Stimulated activated CD8-positive, alpha-beta memory T cell treated with anti-CD3 and anti-CD28 coated beads, Interleukin-4, amount 100 ng/mL, for 4 hours (primary cell): ENCODE measurements at places on chromosomes 7 and 10.
A peak's percentile ranks its signal among the peaks of the same experiment; 100 is the strongest.

DNA sequence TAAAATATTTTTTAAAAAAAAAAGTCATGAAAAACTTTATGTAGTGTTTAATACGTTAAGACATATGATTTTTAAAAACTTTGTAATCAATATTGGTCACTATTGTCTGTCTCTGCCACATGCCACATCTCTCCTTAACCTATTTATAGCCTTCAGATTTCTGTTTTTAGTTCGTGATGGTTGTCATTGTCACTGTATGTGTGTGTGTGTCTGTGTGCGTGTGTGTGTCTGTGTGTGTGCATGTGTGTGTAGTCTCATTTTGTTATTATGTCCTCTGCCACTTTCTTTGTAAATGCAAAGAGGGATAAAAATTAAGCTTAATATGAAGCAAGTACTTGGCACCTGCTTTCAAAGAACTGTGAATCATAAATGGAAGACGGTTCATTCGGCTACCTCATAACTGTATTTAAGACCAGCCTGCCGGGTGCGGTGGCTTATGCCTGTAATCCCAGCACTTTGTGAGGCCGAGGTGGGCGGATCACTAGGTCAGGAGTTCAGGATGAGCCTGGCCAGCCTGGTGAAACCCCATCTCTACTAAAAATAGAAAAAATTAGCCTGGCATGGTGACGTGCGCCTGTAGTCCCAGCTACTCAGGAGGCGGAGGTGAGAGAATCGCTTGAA is 354.0 kb downstream of the ARL4A start:
- no peak for DNase-seq

- no peak for DNase-seq
Observed at GRCh38 chr10:26857991-26858706, 2.6 kb downstream of the ABI1 start.

GRCh38 chr7:32761451-32762205 is 129.9 kb downstream of the KBTBD2 start:
- DNase-seq = no peak

- DNase-seq = no peak
Observed at GRCh38 chr10:75404815-75405597, 3.4 kb upstream of the ZNF503 start.

GRCh38 chr10:89440226-89441009 is 26.1 kb downstream of the IFIT5 start:
- no peak for DNase-seq

- DNase-seq = no peak
Observed at GRCh38 chr7:150849204-150849775, 3.0 kb upstream of the AOC1 start.

- no peak for DNase-seq
Observed at GRCh38 chr10:92575961-92576360, 2.1 kb upstream of the IDE start.

GRCh38 chr7:32048970-32049491 is 21.2 kb downstream of the PDE1C start:
- DNase-seq = no peak

DNA sequence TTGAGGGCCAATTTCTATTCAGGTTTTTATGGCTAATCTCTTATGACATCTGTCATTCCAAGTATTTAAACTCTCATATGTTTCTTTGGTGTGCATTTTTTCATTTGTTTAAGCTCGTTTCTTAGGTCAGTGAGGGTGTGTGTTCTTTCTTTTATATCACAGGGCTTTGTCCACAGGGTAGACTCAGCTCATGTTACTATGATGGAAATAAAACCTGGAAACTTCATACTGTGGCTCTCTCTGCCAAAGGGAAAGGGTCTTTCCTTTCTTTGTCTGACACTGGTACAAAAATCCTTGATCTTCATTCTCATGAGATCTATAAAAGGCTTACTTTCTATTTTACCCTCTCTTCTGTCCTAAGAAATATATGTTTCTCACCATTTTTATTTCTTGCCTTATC is 129.6 kb upstream of the SP8 start:
- DNase-seq = no peak

DNA sequence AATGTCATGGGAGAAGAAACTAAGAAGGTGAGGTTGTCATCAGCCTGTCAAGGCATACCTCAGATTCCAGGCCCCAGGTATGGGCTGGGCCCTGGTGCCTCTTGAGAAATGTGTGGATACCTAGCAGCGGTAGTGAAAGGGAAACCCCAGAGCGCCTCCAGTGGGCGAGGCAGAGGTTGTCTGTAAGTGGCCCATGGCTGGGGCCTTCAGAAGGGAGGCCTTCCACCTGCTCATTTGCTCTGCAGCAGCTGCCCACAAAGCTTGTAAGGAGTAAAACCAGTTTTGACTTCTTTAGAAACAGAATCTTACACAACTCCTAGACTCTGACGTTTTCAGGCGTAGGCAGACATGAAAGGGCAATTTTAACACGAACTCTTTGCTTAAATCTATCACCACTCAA is 509.9 kb downstream of the PARD3 start:
- no peak for DNase-seq

DNA sequence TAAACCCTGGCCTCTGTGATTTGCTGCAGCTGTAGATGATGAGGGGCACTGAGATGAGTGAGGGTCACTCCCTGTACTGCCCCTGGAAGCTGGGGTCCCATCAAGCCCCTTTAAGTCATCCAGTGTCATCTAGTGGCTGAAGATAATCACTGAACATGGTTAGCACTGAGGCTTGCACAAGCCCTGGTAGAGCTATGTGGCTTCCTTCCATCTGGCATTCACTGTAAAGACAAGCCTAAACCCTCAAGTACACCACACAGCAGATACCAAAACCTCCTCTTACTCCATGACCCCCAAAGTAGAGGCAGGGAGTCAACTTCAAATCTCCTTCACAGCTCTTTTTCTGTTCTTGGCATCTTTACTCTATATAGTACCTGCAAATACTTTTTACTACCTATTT is 72.7 kb upstream of the MRLN start:
- no peak for DNase-seq

DNA sequence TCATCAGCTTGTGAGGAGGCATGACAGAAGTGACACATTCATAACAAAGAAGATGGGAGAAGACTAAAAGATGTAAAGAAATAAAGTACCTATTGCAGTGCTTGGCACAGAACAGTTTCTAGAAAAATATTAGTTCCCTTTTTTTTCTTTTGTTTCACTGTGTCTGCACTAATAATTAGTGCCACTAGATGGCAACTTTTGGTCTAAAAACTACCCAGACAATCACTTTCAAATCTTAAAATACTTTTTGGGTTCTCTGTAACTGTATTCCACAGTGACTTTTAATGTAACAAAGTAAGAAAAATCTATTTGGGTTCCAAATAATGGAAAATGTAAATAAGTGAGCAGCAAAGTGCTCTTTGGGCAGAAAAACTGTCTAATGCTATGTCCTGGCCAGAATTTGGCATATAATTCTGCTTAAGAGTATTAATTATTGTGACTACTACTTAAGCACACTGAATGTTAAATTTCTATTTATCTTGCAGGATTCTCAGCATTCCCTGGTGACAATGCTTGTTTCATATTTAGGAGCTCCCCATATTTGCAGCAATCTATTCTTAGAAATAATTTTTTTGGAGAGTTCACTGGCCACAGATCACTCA is 134.8 kb upstream of the KIF5B start:
- no peak for DNase-seq

DNA sequence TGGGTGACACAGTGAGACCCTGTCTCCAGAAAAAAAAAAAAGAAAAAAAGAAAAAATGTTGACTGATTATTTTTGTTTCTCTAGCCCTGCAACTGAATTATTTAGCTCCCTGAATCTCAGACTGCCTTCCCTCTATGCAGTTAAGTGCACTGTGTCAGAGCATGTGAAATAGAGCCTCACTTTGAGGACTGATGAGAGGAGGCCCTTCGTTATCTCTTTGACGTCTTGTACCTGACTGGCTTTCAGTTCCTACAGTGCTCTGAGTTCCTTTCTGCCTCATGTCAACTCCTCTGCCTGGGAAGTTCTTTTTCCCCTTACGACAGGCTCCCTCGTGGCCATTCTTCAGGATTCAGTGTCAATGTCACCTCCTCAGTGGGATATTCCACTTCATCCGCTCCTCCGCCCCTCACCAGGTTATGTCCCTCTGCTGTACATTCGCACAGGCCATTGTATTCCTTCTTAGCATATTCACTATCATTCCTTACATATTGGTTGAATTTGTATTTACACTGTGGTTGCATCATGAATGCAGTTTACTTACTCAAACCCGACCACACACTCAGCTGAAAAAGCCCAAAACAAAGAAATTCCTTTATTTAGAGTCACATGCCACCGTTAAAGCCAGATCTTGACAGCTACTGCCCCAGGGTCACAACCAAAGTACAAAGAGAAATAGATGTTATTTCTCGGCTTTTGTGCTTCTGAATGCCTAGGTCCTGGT is 18.1 kb upstream of the CAMK2G start:
- DNase-seq = no peak

GRCh38 chr10:132939957-132940790 is 2.2 kb downstream of the CFAP46 start:
- no peak for DNase-seq

DNA sequence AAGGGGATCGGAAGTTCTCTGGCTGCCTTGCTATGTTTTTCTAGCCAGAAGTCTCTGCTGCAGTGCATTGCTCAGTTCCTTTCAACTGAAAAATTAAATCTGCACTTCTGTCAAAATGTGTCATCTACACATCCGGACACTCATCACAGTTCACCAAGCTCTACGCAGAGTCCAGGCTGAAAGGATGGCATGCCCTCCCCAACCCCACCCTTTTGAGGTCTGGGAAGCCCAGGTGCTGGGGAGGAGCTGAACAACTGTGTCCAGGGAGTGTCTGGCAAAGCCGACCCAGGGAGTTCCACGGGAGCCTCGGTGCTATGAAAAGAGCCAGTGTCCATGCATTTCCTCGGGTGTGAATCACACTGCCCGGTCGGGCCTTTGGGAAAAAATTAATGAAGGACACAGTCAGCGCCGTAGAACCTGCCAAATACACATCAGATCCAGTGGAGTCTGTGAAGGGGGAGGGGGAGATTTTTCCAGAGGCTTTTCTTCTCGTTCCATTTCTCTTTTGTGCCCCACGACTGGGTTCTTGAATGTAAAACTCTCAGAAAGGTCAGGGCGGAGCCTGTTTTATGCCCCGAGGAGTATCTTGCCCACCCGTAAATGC is 757 bp upstream of the PALS2 start:
- peak; percentile 3 for DNase-seq

GRCh38 chr7:141664450-141664849 is 37.5 kb downstream of the DENND11 start:
- no peak for DNase-seq

GRCh38 chr10:100041306-100042002 is 31.7 kb upstream of the DNMBP start:
- no peak for DNase-seq

- no peak for DNase-seq
Observed at GRCh38 chr7:94874036-94874785, 33.2 kb upstream of the PPP1R9A start.

- no peak for DNase-seq
Observed at GRCh38 chr7:158239290-158239981, 348.2 kb downstream of the PTPRN2 start.

- no peak for DNase-seq
Observed at GRCh38 chr7:91942312-91942711, 1.6 kb downstream of the AKAP9 start.

DNA sequence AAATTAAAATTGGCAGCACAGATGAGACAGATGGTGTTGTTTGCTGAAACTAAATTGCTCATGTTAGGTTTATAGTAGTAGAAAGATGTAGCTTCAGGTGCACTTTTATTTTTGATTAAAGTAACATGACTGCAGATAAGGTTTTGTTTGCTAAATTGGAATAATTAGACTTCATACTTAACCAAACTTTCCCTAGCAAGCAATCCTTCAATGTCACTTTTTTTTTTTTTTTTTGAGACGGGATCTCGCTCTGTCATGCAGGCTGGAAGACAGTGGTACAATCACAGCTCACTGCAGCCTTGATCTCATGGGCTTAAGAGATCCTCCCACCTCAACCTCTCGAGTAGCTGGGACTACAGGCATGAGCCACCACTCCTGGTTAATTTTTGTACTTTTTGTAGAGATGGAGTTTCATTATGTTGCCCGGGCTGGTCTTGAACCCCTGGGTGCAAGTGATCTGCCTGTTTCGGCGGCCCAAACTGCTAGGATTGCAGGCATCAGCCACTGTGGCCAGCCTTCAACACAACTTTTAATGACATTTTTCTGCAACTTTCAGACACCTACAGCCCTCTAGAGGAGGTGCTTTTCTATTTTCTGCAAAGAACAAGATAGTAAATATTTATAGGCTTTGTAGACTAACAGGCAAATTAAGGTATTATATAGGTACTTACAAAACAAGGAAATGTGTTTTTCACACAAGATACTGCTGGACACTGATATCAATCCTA is 84.8 kb upstream of the CCNY start:
- no peak for DNase-seq

GRCh38 chr7:18555120-18555519 is 59.6 kb downstream of the HDAC9 start:
- DNase-seq = no peak

DNA sequence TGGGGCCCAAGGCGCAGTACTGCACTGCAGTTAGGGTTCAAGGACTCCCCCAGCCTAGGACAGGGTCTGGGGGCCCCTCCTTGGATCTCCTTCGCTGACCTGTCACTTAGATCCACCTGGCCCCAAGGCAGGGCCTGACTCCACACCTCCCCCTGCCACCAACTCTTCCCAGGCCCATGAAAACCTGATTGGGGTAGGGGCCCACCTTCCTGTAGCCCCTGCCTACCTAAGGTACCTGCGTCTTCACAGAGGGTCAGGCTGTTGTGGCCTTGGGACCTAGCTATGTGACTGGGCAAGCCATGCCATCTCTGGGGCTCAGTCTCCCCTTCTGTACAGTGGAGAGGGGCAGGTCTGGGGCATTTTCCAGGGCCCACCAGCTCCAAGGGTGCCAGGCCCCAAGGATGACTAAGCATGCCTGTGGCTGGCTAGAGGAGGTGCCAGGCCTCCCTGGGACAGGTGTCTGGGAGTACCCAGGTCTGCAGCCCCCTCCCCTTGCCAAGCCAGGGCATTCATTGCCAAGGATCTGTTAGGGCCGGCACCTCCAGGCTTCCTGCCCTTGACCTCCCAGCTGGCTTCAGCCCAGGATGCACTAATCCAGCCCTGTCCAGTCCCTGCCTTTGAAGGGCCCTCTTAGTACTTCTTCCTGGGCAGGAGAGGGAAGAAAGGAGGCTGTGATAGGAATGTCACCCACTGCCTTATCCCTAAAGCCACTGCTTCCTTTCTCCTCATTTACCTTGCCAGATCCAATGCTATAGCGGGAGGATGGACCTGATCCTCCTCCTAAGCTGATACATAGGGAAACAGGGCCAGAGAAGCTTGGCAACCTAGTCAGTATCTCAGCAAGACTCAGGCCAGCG is 1.3 kb downstream of the LIMK1 start:
- no peak for DNase-seq

GRCh38 chr10:103197174-103197573 is 4.1 kb upstream of the NT5C2 start:
- DNase-seq = no peak

- peak; percentile 37 for DNase-seq
Observed at GRCh38 chr7:43758029-43758821, at the start of gene BLVRA. Gene BLVRA, plus strand, starts transcription at chr7:43758680. Its CDS starts 12,479 bp downstream, at chr7:43771159.

DNA sequence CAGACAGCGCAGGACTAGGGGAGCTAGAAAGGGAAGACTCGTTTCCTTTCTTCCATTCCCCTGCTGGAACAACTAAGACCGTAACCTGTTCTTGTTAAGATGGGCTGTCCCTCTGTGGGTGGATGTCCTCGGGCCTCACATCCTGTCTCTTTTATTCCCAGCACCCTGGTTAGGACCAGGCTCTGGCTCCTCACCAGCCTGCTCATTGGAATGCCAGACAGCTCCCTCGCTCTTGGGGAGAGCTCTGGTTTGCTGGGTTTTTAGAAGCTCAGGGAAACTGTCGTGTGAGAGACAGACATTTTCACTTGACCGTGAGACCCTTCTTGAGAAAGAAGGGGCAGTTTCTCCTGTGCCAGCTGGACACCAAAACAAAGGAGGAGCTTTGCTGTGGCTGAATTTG is 58.1 kb upstream of the HABP2 start:
- DNase-seq = no peak
